ENCODE measurements at places on chromosomes 2 and 18. TPM values are rescaled to one million over a fixed set of nuclear protein-coding genes. Genes with fewer than 3 reads are reported as not detected.

The NBAS gene
- total RNA-seq, result 38.1 TPM

The EFR3B gene
- 1.0 TPM for total RNA-seq

The FEV gene
- total RNA-seq, result not detected

The DAPL1 gene
- not detected for total RNA-seq

The NPAS2 gene
- 7.7 TPM for total RNA-seq

The UGT1A10 gene
- not detected for total RNA-seq

The DIPK1C gene
- total RNA-seq, result not detected

The MC5R gene
- total RNA-seq, result not detected

The ASIC4 gene
- total RNA-seq, result not detected

The CTDP1 gene
- total RNA-seq, result 36.7 TPM

The PKP4 gene
- total RNA-seq, result 39.2 TPM

The SNTG2 gene
- 0.25 TPM for total RNA-seq

The PLCL1 gene
- 1.6 TPM for total RNA-seq

The KCNG2 gene
- not detected for total RNA-seq

The CARF gene
- 6.2 TPM for total RNA-seq

The M1AP gene
- total RNA-seq, result 0.33 TPM

The LYG2 gene
- not detected for total RNA-seq

The ZNG1B gene
- total RNA-seq, result 44.9 TPM

The LYPD6B gene
- total RNA-seq, result not detected

The FAP gene
- not detected for total RNA-seq

The SCN9A gene
- total RNA-seq, result 0.07 TPM

The MAL gene
- 35.4 TPM for total RNA-seq

Measured in activated CD4-positive, alpha-beta T cell treated with anti-CD3 and anti-CD28 coated beads for 36 hours (primary cell).